ENCODE measurements at places on chromosomes 2 and 18.
A peak's percentile ranks its signal among the peaks of the same experiment; 100 is the strongest.

DNA sequence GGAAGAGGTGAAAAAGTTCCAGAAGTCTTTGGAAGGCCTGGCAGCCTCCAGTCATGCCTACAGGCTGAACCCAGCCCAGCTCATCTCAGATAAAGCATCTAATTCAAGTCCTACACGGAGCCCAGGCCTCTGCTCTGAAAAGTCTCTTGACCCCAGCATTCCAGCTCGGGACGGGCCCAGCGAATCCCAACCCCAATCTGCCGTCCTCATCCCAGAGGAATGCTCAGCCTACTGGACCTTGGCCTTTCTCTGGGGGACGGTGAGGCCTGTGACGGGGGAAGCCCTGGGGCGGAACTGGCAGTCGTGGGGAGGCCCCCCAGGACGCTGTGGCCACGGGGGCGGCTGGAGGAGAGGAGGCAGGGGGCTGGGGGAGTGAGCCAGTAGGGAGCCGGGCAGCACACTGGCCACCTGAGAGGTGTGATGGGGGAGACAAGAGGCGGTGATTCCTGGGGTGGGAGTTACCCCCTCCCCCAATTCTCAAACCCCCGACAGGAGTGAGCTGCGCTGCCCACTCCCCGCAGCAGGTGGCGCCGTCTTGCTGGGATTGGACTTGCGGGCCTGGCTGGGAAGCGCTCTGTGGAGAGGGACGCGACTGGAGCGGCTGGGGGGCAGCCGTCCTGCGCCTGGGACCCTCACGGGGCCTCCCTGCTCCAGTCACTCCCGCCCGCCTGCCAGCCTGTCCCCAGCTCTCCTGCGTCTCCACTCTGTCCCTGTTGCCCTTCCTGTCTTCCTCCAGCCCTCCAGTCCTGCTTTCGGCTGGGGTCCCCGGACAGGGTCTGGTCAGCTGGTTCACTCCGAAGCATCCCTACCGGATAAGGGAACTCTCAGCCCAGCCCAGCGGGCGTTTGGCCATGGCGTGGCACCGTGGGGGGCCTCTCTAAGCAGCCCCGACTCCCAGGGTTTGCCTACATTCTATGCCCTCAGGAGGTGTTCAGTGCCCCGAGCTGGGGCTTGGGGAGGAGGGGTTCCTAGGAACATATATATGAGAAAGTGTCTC is 182.6 kb upstream of the HAAO start:
- DNase-seq: peak; percentile 11

DNA sequence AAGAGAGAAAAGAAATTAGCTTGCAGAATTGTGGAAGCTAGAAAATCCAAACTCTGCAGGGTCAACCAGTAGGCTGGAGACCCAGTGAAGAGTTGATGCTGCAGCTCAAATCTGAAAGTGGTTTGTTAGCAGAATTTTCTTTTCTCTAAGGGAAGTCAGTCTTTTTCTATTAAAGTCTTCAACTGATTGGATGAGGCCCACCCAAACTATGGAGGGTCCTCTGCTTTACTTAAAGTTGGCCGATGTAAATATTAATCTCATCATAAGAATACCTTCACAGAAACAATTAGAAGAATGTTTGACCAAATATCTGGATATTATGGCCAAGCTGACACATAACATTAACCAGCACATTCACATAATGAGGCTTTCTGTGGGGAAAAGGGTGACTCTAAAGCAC is 73.7 kb downstream of the FTCDNL1 start:
- DNase-seq: no peak

DNA sequence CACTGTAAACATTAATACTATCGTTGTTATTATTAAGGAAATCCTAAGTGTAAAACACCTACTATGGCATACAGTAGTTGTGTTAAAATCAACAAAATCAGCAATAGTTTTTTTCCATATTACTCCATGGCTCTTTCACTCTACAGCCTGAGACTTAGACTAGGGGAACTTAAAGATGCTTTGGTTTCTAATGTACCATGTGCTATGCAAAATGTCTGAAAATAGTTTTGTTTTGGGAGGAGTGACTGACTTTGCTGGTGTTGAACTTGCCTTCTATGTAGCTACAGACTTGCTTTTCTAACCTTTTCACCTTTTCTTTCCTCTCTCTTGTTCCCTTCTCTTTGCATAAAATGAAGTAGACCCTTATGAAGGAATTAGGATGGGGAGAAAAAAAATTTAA is 159.0 kb upstream of the CCDC195 start:
- no peak for DNase-seq

DNA sequence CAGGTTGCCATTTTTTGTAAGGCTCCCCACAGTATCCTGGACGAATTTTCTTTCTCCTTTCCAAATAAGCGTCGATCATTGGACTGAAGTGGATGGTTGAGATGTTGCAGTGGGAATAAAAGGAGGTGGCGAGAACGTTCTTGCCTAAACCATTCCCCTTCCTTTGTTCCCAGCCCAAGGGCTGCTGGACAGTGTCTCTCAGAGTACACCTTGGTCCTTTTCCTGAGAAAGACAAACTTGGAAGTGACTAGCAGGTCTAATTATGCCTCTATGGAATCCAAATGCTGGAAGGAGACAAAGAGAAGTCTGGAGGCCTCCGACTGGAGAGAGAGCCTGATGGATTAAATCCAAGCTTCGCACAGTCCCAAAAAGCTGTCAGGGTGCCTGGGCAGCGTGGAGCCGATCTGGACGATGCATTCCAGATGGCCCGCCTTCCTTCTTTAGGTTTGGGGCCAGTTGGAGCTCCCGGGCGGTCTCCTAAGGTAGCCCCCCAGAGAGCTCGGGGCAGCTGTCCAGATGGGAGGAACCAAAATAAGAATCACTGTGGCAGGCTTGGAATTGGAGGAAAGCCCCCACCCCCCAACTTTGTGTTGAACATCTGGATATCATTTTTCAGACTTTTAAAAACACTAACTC is 186.8 kb downstream of the TMEM247 start:
- DNase-seq: no peak

DNA sequence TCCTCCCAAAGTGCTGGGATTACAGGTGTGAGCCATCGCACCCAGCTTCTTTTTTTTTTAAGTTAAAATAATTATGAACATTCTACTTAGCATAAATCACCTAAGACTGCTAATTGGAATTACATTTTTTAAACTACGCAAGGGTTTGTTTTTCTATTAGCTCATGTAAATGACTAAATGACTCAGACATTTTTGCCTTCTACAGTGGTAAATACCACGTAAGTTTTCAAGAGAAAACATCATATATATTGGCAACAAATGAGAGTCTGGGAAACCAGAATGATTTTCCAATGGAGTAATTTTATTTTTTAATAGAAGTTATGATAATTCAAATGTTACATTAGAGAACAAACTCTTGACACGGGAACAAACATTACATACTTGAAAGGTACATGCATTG is 259.0 kb downstream of the ZNF385B start:
- DNase-seq: no peak

- DNase-seq: no peak
Observed at GRCh38 chr2:232959139-232959538, 53.9 kb downstream of the NGEF start.

GRCh38 chr2:15747603-15748471 is 156.2 kb downstream of the DDX1 start:
- DNase-seq: no peak

DNA sequence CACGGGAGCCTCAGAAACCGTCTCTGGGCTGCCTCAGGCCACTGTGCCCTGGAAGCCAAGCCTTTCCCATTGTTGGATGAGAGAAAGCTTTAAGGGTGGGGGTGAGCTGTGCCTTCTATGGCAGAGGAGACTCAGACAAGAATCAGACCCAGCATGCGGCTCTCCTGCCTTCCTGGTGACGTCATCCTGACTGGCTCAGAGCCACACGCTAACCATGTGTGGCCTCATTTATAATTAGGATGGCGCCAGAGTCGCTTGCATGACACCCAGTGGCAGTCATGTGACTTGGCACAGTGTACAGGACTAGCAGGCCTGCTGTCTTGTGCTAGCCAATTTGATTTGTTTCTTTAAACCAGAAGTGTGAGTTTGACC is 99.1 kb downstream of the SH3BP4 start:
- DNase-seq: no peak

GRCh38 chr2:80008596-80008995 is 296.0 kb downstream of the LRRTM1 start:
- no peak for DNase-seq

DNA sequence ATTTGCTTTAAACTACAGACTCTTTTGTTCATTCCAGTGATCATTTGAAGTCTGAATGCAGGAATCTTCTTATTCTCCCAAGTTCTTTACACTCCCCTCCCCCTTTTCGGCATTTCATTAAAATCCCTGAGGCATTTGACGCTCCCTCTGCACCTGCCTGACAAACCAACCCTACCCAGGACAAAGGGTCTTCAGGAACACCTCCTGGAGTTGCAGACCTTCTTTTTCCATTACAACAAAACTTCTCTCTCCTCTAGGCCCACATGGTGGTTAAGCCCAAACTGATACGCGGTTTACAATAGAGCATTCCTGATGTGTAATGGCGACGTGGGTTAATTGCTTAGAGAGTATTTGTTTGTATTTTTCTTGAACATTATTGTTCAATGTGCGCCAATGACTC is 367.4 kb downstream of the FBXO15 start:
- no peak for DNase-seq

DNA sequence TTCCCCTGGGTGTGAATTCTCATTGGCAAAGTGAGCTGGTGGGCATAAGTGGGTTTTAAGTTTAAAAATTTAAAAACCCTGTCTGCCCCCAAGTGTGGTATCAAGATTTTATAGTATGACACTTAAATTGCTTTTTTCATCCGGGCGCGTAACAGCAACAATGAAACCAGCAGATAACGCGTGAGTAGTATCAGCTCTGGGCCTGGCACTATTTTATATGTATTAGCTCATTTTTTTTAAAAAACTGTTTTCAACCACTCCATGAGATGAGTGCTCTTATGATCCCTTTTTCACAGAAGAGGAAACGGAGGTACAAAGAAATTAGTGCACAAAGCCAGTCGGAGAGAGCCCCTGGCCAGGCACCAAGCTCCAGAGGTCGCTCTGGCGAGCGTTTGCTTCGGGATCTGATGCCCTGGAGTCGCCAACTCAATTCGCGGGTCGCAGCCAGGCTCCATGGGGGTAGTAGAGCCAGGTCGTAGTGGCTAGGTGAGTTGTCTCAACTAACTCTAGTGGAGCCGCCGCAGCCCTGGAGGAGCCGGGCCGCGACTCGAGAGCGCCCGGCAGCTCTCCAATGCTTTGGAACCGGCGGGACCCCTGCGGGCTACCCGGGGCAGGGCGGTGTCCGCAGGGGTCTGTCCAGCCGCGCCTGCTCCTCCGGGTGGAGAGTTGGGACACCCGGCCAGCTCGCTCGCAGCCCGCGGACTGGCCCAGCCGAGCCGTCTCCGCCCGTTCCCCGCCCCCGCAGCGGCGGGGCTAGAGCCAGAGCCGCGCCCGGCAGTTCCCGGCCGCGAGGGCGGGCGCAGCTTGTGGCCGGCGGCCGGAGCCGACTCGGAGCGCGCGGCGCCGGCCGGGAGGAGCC is at the start of gene IL1R1:
IL1R1 (plus strand) TSS at position 777 of the 859 bp plus-strand sequence. CDS start 14,979 bp downstream, outside the sequence.
- peak; percentile 21 for DNase-seq

GRCh38 chr2:60092781-60093180 is 460.7 kb downstream of the BCL11A start:
- DNase-seq: no peak

GRCh38 chr2:25374411-25374810 is 32.7 kb upstream of the DNMT3A start:
- DNase-seq: no peak

DNA sequence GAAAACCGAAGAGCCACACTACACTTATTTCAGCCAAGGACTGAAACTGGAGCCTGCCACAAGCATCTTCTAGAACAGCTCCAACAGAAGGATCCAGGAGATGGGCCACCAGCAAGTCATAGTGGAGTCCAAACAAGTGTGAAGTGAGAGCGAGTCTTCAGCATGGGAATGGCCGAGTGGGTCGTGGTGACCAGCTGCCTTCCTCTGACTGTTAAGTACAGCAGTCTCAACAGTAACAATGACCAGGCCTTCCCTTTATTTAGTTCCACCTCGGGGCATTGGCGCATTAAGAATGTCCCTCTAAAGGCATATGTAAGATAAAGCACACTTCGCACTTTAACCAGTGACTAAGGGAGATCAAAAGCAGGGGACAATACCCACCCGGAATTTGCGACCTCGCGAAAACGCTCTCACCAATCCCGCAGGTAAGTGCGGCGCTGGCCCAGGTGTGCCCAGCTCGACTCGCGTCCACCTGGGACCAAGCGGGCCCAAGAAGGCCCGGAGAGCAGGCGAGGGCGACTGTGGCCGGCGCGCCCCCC is 1.1 kb downstream of the L3MBTL4 start:
- DNase-seq: no peak

DNA sequence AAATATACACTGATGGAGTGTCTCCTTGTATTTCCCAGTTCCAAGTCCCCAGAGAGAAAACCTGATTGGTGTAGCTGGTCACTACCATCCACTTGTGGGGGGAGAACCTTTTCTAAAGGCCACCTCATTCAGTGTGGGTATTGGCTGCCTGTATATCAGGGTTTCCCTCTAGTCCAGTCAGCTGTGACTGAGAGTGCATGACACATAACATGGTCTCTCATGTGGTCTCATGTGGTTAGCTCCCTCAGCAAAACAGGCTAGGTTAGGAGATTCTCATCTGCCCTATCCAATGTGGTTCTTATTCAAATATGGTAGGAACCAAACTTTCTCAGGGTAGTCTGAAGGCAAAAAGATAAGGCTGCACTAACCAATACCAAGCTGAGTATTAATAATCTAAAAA is 4.1 kb upstream of the GORASP2 start:
- DNase-seq: no peak

GRCh38 chr2:88227446-88227845 is 57.3 kb downstream of the THNSL2 start:
- DNase-seq: no peak

DNA sequence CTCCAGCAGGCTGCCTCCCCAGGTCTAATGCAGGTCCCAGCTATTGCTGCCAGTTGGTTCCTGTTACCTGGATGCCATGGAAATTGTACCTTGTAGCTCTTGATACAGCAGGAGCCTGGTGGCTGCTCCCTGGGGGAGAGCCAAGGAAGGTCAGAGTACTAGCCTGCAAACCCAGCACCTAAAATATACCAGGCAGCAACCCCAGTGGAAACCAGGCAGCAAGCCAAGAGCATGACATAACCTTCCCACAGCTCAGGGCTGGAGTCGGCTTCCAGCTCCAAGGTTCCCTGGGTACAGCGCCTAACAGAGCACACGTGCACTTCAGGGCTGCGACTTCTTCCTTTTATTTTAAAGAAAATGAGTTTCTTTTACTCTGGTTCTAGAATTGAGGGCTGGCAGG is 30.3 kb downstream of the TNP1 start:
- DNase-seq: no peak

DNA sequence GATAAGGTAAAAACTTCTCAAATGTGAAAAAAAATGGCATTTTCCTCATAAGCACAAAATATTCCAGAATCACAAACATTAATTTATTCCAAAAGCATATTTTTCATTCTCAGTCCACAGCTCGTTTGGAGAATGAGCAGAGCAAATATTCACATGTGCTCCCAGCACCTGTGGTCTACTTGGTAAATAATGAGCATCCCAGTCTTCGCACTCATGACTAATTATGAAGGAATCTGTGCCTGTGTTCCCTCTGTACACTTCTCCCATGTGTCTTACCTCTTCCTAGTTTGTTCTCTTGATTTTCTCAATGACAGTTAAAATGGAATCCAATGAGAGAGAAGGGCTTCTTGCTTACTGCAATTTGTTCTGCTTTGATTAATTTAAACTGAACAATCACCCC is 671.0 kb upstream of the SOX11 start:
- no peak for DNase-seq

- DNase-seq: no peak
Observed at GRCh38 chr18:76273956-76274355, 221.1 kb downstream of the ZNF516 start.

GRCh38 chr2:48753228-48753627 is 2.3 kb downstream of the LHCGR start:
- DNase-seq: no peak

All from stimulated activated naive CD4-positive, alpha-beta T cell treated with Interleukin-2 at 50 U/mL for 16 hours (primary cell).